ENCODE measurements at places on chromosomes 16 and 17.

- DNase-seq = no peak
These were observed 10.9 kb upstream of the FOXJ1 start for GRCh38 chr17:76151896-76152454.

GRCh38 chr16:73485880-73486279, 438.0 kb upstream of the ZFHX3 start:
- no peak for DNase-seq

- DNase-seq = no peak
These were observed 24.8 kb downstream of the TMEM114 start for GRCh38 chr16:8565498-8565897.

DNA sequence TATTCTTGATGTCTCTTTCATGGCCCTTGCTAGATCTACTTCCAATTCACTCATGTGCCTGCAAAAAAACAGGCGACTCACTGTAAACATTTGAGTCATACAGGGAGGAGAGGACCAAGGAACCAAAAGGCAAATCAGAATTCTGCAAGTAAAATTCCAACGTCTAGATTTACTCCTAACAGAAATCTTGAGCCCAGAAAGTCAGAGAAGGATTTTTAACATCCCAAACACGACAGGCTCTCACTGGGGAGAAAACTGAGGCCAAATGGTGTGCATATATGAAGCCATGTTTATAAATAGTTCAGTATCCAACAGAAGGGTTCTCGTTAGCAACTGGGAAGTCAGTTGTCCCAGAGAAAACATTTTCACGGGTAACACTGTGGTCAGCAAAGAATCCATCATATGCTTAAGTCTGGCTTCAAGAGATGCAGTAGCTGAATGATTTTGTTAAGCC, 40.1 kb downstream of the LITAF start:
- DNase-seq = no peak

DNA sequence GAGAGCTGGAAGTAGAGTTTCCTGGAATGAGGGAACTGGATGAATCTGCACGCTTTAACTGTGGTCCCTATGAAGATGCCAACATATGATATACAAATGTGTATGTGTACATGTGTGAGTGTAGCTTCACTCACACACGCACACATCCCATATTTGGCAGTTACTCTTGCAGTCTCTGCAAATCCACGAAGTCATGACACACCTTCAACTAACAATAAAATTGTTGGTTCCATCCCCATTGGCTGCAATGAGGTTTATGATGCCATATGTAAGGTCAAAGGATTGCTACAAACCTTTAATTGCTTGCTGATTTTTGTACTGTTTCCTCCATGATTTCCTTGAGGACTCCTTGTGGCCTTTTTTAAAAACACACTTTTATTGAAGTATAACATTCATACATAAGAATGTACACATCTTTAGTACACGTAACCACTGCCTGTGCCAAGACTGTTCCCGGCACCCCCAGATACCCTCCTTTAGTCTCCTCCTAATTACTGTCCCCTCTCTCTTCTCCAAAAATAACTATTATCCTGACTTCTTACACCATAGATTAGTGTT, 22.0 kb downstream of the MYO1D start:
- DNase-seq = no peak

GRCh38 chr16:56748826-56749225, 18.9 kb downstream of the NUP93 start:
- no peak for DNase-seq

DNA sequence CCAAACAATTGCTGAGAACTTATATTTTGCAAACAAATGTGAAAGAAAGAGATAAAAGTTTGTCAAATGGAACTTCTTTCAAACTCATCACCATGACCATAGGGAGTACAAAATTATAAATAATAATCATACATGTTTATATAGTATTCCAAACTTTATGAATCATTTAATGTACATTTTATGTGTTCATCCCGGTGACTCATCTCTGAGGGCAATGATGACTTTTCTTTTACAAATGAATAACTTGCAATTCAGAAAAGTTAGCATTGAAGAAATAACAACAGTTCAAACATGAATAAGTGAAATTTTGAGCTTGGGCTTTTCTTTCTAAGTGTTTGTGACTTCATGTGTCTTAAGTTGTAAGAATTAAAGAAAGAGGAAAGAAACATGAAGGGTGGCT, 66.3 kb upstream of the CDH8 start:
- DNase-seq = no peak

DNA sequence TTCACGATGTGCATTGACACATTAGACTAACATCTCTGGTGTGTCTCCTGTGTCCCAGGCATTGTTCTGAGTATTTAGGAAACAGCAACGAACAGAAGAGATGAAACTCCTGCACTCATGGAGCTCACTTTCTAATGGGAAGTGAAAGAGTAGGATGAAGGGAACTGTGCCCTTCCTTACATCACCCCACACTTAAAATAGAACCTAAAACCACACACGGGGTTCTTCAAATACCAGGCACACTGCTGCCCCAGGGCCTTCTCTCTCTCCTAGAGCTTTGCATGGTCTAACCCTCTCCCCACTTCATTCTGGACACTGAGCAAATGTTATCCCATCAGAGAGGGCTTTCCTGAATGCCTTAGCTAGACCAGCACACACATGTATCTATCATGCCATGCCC, 33.7 kb downstream of the TRIM25 start:
- no peak for DNase-seq

GRCh38 chr16:50862818-50863643, 121.1 kb downstream of the CYLD start:
- DNase-seq = no peak

DNA sequence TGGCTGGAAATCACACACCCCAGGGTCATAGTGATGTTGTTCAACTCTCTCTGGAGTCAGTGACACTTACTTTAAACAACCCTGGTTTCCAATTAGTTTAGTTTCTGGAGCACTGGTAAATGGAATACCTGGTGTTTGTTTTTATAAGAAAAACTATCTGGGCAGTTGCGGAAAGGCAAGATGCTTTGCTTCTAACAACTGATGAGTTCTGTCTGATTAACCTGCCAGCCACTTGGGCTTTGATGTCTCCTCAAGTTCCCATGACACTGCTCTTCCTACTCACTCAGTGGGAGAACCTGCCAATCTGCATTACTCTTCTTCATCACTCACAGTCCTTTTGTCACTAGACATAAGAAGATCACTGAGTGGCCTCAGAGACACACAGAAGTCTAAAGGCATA, 78.7 kb upstream of the MTMR4 start:
- no peak for DNase-seq

DNA sequence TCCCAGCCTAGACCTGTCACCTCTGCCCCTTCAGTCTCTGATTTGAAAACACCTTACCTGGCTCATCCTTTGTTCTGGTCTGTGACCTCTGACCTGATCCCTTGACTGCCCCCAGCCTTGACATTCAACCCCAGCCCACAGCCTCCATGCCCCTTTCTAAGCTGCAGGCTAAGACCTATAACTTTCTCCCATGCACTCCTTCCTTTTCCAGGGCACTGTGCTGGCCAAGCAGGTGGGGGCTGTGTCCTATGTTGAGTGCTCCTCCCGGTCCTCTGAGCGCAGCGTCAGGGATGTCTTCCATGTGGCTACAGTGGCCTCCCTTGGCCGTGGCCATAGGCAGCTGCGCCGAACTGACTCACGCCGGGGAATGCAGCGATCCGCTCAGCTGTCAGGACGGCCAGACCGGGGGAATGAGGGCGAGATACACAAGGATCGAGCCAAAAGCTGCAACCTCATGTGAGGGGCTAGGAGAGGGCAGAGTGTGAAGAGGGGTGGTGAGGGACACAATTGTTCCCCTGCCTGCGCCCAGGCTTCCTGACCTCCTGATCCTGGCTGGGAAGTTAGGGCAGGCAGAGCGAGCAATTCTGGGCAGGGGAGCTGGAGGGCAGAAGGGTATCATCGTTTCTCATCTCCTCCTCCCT, 3.3 kb downstream of the RND2 start:
- no peak for DNase-seq

DNA sequence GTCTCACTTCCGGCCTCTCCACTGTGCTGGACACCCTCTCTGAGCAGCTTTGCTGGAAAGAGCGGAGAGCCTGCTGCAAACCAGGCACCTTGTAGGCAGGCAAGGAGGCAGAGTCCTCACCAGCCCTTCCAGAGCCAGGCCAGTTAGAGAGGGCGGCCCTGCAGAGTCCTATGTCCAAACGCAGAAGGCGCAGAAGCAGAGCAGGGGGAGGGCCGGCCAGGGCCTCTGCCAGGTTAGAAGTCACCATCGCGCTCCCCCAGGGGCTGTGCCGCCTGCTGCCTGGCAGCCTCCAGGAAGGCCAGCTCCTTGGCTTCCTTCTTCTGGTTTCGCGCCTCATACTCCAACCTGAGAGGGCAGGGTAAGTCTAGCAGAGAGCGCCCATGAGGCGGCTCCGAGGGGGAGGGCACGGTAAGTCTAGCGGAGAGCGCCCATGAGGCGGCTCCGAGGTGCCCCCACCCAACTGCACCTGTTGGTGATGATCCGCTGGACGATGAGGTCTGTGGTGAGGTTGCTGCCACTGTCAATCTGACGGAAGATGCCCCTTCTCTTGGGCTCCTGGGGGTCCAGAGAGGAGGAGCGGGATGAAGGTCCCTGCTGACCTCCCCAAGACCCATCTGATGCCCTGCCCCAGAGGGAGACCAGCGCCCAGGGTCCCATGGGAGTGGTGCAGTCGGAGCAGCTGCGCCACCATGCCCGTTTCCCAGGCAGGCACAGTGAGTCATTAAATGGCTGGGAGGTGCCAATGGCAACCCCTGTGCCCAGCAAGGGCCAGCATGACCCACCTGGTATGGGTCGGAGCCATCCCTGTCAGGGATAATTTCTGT, 2.8 kb downstream of the NPB start:
- no peak for DNase-seq

- DNase-seq = no peak
These were observed 11.3 kb downstream of the GINS2 start for GRCh38 chr16:85677383-85677967.

DNA sequence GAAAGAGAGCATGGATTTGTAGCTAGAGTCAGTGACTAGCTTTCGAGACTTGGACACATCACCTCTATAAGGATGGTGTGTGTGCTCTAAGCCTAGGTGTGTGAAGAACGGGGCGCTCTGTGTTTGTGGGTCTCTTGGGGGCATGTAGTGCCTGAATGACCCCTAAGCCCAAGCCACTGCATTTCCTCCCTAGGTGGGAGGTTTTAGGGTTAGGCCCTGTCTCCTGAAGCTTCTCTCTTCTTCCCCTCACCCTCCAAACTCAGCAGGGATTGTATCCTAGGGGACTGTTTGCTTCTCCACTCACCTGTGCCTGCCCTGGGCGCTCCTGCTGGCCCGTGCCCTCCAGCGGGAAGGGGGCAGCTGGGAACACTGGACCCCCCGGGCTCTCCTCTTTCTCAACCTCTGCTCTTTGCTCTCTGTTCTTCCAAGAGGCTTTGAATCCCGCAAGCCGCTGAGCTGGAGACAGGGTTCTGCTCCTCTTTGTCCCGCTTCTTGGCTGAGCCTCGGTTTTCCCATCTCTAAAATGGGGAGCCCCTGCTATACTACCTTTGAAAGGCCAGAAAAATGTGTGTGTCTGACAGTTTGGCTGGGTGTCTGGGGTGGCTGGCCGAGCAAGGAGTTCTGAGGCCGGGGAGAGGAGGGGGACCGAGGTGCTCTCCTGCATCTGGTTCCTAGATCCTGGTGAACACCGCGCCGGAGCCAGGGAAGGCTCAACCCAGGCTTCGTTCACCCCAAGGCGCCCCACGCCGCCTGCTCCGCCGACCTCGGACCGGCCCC, 810 bp downstream of the CYGB start:
- DNase-seq = no peak

DNA sequence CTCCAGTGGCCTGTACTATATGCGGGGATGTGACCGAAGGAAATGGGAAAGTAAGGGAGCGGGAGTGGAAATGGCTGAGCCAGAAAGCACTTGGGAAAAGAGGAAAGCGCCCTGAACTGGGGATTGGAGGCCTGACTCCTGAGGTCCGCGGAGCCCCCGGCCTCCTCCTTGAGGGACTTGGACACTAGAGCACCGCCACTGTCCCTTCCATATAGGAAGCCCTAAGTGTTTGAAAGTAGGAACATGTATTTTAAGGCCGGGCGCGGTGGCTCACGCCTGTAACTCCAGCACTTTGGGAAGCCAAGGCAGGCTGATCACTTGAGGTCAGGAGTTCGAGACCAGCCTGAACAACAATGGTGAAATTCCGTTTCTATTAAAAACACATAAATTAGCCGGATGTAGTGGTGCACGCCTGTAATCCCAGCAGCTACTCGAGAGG, 530 bp upstream of the ZDHHC7 start:
- DNase-seq = no peak

DNA sequence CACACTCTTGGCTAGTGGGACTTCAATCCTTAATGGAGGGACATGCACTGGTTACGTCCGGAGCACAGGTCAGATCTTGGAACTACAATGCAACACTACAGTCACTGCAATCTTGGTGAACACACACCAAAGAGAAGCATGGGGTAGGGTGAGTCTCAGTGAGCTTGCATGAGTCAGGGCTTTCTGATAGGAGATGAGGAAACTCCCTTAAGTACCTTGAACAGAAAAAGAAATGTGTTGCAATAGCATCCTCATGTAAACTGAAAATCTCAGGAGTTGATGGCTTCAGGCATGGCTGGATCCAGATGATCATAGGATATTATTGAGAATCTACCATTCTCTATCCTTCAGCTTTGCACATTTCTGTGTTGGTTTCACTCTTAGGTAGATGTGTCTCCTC, 54.1 kb downstream of the CES1 start:
- no peak for DNase-seq

- DNase-seq = no peak
These were observed 40.2 kb downstream of the TMEM235 start for GRCh38 chr17:78271419-78272170.

DNA sequence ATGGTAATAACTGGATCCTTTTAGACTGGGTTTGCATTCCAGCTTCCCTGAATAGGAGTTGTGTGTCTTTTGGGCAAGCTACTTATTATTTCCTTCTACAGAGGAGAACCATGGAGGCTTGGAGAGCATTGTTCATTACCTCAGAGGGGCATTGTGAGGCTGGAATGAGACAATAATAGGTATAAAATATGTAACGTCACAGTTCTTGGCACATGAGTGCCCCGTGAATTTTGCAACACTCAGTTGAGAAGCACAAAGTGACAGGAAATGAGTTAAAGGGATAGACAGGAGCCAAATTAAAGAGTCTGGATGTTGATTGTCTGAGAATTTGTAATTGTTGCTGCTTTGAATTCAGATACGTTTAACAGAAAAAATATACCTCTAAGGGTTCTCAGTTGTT, 92.2 kb downstream of the CDH8 start:
- no peak for DNase-seq

DNA sequence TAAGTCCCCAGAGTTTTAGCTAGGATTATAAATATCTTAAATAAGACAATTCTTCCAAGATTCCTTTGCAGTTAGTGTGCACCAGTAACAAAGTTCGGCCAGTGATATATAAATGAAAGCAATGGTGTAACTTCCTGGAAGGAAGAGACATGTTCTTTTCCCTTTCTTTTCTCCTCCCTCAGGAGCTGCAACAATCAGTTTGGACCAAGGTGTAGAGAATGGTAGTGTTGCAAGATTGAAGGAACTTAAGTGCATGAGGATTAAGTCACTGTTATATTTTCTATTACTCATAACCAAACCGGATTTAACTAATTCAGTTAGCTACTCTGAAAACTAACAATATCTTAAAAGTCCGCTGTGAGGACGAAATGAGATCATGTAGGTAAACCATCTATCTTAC, 68.9 kb upstream of the KCNJ16 start:
- DNase-seq = no peak

- no peak for DNase-seq
These were observed at the start of gene TANC2 for GRCh38 chr17:62965686-62966425. Gene TANC2, plus strand, starts transcription at chr17:62966235. Its CDS starts 43,325 bp downstream, at chr17:63009560.

GRCh38 chr17:55354941-55355340, 66.7 kb downstream of the MMD start:
- DNase-seq = no peak
